Tibial nerve (tissue), 4 donors: ENCODE measurements at places on chromosomes 7 and 10.

DNA sequence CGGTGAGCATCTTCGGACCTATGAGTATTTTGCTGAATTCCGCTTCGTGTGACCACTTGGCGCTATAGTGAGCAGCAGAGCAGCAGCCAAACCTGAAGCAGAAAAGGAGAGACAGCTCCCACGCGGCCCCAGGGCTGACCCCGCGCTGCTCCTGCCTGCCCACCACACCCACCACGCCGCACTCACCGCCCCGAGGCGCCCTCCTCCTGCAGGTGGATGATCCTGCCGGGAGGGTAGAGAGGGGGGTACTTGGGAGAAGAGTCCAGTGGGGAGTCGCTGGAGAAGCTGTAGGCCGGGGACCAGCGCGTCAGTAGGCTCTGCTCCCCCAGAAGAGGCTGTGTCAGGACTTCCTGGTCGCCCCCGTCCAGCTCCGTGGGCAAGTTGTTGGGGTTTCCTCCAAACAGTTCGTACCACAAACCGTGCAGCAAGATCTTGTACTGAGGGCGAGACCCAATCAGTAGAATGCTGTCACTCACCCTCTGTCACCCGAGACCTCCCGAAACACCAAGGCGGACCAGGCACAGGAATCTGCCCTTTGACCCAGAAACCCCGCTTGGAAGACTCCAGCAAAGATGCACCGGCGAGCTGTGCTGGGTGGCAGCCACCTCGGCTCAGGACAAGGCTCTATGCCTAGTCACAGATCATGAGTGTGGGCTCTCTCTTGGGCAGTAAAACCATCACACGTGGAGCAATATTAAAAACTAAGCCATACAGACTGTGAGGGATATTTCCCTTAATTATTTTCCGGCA, 37.6 kb downstream of the DAGLB start:
- no peak overlapping the region for H3K27ac ChIP-seq
- no peak overlapping the region for H3K4me3 ChIP-seq
- no peaks in the 10 kb centered on the region for H3K27me3 ChIP-seq

GRCh38 chr10:19411119-19411518, 362.5 kb downstream of the MALRD1 start:
- H3K27ac ChIP-seq: no peak overlapping the region
- H3K4me3 ChIP-seq: no peak overlapping the region
- no peaks in the 10 kb centered on the region for H3K36me3 ChIP-seq
- H3K27me3 ChIP-seq: no peaks in the 10 kb centered on the region
- DNase-seq: no peak

- no peak for DNase-seq
- H3K4me1 ChIP-seq: no peaks in the 10 kb centered on the region
- no peak overlapping the region for H3K27ac ChIP-seq
- no peak overlapping the region for H3K4me3 ChIP-seq
- H3K36me3 ChIP-seq: no peaks in the 10 kb centered on the region
- no peaks in the 10 kb centered on the region for H3K27me3 ChIP-seq
Observed at GRCh38 chr10:64408391-64409183, 887.4 kb downstream of the REEP3 start.

- H3K4me3 ChIP-seq: peak overlapping the region; percentile 83
- H3K4me1 ChIP-seq: peaks cover 39% of the 10 kb centered on the region
- DNase-seq: peak; percentile 36
- H3K27ac ChIP-seq: peak overlapping the region; percentile 95
Observed at GRCh38 chr10:6201516-6201975, 1.2 kb upstream of the PFKFB3 start.

- no peak overlapping the region for H3K27ac ChIP-seq
- no peak for DNase-seq
- H3K4me3 ChIP-seq: no peak overlapping the region
- no peaks in the 10 kb centered on the region for H3K27me3 ChIP-seq
- H3K36me3 ChIP-seq: no peaks in the 10 kb centered on the region
Observed at GRCh38 chr7:116497708-116498107, 1.8 kb upstream of the CAV2 start.
